Fibroblast of skin of back (primary cell): ENCODE measurements at places on chromosomes 13 and 19.

DNA sequence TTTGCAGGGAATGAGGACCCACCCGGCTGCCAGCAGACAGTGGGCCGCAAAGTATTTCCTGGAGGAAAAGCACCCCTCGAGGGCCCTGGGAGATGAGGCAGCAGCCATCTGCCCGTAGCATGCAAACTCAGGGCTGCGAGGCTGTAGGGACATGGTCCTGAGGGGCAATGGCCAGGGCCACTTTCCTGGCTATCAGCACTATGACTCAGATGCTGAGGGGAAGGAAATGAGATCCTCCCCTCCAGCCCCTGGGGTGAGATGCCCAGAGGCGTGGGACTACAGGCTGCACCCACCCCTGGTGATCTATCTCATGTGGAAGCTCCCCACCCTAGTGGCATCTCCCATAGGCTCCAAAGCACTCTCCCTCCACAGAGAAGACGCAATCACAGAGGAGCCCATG is 80.1 kb downstream of the SLC7A1 start:
- DNase-seq: peak; percentile 31

DNA sequence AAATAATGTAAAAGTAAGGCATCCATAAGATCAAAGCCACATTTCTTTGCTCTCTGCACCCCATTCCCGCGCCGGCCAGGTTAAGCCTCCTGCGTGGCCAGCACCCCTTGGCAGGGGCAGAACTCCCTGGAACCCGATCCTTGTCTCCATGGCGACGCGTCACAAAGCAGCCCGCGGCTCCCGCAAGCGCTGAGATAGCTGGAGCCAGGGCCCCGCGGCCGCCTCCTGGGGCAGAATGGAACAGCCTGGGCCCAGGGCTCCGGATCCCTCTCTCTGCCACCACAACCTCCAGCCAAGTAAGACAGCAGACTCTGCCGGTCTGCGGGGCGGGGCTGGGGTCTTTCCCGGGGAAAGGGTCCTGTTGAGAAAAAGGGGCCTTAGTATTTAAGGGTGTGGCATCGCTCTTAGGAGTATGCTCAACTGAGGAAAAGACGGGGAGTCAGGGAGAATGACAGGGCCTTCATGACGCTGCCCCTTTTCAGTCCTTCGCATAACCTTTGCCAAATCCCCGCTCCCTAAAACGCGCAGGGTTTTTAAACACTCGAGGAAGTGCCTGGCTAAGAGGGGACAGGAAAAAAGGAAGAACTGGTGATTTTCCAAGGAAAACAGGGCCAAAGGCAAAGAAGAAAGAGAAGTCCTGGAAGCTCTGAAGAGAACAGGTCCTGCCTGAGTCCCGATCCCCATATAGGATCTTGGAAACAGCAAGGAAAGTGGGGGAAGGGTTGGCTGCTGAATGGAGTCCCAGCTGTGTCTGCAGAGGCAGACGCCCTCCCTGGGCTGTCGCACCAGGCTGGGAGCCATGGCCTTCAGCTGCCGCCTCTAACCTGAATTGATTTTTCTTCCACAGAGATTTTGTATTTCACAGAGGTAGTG is at the start of gene TEX26:
Gene TEX26, plus strand, starts transcription at position 176 of the 873 bp plus-strand sequence. Its CDS starts 60 bp downstream, at position 236.
- DNase-seq: no peak

GRCh38 chr19:1445185-1445931 is 4.6 kb upstream of the APC2 start:
- DNase-seq: peak; percentile 57

- no peak for DNase-seq
Measured at GRCh38 chr19:14342809-14343208, 38.4 kb upstream of the ADGRE5 start.

DNA sequence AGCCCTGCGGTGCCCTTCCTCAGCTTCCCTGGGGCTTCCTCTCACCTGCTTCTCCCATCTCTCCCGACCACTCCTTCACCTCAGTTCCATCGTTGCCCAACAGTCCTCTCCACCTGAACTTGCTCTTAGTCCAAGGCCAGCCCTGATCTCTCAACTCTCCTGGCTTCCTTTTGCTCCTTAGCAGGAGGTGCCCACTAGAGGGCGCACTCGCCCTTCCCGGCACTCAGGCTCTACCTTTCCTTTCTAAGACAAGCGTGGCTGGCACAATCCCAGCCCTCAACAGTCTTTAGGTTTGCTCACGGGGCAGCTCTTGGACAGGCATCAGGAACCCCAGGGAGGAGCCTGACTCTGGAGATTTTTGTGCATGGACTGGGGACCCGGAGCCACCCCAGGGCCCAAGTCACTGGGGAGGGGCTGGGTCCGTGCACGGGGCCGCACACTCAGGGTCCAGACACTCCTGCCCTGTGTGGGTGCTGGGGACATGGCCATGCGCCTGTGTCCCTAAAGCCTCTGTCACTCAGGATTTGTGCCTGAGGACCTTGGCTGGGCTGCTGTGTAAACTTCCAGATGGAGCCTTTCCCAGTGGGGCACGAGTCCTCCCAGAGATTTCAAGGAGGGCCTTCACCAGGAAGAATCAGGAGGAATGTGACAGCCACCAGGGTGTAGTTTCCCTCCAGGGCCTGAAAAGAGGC is 12.1 kb upstream of the CEACAM8 start:
- DNase-seq: peak; percentile 20

DNA sequence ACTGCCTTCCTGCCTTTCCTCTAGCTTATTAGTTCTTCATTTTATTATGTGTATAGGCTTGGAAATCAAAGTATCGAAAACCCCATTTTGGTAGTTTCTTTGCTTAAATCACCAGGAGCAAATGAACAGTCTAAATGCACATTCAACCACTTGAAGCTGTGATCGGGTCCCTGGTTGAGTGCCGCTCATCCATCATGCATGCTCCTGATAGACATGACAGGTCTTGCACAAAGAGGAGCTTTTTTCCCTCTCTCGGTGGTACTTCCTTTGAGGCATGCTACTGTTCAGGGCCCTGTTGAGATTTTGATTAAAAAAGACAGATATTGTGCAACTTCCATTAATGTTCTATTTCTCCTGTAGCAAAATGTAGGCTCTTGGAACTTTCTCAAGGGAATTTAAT is 185.8 kb downstream of the OLFM4 start:
- no peak for DNase-seq

DNA sequence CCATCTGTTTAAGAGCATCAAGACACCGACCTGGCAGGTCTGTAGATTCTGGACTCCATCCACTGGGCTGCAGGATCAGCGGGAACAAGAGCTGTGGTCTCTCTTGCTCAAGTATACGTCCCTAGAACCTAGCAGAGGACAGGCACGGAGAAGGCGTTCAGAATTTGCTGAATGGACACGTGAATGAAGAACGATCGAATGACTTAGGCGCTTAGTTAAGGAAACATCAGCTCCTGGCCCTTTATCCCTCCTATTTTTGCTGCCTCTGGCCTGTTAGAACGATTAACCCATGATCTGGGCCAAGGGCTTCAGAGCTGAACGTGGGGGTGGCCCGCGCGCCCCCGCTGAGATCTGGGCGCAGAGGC is 953 bp downstream of the DZIP1 start:
- peak; percentile 33 for DNase-seq

DNA sequence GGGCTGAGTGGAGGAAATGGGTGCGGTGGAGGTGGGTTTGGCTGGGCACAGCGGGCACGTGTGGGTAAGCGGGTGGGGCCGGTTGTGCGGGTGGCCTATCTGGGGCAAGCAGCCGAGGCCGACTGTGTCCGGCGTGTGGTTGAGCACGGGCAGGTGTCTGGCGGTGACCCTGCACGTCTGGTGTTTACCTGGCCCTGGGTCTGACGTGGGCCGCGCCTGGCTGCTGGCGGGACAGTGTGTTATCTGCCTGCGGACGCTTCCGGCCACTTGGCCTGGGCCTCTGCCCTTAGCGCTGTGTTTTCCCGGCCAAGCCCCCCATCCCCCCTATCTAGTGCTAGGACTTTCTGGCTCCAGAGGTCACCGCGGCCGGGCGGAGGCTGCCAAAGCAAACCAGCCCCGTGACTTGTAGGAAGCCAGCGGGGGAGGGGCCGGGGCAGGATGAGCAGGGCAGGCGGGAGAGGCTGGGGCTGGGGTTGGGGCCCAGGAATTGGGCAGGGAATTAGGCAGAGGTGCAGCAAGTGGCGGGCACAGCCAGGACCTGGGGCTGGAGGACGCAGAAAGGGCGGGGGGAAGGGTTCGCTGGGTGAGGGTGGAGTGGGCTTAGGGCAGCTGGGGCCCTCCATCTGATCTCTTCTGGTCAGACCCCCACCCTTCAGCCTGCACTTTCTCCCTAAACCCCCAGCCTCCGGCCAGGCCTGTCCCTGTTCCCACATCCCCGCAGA is 534 bp upstream of the HPN start:
- no peak for DNase-seq

DNA sequence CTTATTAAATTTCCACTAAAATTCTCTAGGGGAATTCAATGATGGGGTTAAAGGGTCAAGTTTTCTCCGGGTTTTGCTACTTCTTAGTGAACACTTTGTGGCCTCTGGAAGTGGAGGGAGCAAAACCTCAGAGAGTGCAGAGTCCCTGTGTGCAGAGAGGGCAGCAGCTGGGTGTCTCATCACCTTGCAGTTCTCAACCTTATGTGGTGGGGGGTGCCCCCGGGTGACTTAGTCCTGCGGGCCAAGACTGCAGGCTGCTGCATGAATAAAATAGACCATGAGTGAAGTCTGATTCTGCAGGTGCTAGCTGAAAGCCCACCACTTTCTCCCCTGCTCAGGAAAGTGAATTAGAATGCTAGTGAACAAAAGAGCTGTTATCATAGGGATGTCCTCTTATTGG is 191.6 kb downstream of the DLEU7 start:
- no peak for DNase-seq

DNA sequence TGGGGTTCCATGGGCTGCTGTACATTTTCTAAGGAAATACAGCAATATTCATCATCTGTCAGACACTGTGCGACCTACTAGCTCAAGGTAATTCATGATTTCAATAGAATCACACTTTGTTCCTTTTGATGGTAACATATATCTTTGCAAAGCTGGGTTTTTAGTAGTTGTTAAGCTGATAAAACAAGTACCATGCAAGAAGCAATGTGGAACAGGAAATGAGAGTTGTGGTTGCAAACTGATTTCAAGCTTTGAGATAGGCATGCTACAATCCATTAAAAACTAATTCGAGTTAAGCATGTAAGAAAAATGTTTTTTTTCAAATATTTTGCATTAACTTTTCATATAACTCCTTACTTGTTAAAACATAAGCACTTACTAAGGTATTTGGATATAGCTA is 6.8 kb upstream of the MBNL2 start:
- DNase-seq: no peak

DNA sequence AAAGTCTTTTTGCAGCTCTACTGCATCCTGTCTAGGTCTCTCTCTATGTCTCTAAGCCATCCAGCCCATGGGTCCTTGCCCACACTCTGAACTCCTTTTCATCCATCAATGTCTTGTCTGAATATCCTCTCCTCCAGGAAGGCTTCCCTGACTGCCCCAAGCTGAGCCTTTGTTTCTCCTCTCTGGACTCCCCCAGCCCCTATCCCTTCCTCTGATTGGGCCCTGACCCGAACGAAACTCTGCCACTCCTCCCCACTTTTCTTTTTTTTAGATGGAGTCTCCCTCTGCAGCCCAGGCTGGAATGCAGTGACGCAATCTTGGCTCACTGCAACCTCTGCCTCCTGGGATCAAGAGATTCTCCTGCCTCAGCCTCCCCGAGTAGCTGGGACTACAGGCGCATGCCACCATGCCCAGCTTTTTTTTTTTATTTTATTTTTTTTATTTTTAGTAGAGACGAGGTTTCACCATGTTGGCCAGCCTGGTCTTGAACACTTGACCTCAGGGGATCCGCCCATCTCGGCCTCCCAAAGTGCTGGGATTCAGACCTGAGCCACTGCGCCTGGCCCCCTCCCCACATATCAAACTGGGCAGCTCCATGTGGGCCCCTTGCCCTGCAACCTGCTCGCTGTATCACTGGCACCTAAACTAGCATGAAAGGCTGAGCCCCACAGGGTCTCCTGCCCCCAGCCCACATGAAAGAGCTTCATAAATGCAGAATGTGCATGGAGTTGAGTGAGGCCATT is 870 bp upstream of the UNC13A start:
- DNase-seq: no peak

DNA sequence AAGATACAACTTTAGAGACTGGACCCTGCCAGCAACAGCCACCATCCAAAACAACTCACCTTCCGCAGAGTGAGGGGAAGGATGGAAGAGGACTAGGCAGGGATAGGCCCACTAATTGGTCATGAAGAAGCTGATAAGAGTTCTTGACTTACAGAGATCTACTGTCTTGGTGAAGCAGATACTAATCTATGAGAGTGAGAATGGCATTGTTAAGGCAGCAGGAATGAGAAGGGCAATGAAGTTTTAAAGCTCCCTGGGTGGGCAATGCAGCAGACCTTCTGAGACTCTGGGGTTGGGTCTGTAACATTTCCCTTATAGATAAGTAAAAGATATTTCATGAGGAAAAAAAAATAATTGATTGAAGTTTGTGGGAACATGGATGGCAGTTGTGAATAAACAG is 63.7 kb downstream of the KLF12 start:
- DNase-seq: no peak

DNA sequence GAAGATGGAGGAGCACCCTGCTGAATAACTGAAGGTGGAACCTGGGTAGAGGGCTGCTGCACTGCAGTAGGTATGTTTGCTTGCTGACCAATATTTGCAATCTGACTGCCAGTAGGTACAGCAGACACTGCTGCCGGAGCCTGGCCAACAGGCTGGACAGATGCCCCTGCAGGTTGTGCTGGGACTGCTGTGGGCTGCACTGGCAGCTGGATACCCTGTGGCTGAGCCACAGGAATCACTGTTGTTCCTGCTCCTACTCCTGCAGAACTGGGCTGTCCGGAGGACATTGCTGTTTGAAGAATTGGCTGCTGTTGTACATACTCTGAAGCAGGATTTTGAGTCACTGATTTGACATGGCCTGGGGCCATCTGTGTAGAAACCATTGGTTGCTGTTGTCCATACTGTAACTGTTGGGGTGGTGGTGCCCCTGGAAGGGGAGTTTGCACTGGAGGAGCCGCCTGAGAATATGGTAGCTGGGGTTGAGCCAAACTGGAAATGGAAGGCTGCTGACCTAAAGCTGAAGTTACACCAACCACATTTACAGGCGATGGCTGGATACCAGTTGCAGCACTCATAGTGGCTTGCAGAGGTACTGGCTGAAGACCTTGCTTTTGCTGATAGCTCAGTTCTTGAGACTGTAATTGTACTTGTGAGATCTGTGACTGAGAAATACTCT is 2.2 kb downstream of the TSC22D1 start:
- DNase-seq: peak; percentile 38

- no peak for DNase-seq
Measured at GRCh38 chr13:44303681-44304432, 69.8 kb upstream of the SERP2 start.
